OCI-LY7 (cell line): ENCODE measurements at places on chromosomes 6 and 20.

DNA sequence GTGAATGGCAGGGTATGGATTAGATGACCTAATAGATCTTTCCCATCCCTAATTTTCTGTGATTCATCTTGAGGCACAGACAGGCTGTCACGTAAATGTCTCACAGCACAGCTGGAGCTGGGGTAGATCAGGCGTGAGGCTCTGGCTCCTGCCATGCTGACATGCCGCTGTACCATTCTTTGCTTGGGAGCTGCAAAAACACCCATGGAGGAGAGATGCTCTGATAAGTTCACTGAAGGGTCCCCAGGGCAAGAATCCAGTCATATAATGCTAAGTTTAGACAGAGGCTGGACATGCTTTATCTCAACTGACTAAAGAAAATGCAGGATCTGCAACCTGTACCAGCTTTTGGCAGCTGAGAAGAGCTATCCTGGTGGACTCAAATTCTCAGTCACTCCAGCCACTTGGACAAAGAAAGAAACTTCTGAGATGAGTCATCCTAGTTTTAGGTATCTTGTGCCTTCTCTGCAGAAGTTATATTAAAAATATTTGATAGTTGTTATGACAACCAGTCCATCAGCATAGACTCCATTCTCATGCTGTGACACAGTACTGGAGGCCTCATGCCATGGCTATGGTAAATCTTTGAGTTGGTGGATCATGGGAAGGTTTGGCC is 185.1 kb upstream of the RAB32 start:
- DNase-seq: no peak

DNA sequence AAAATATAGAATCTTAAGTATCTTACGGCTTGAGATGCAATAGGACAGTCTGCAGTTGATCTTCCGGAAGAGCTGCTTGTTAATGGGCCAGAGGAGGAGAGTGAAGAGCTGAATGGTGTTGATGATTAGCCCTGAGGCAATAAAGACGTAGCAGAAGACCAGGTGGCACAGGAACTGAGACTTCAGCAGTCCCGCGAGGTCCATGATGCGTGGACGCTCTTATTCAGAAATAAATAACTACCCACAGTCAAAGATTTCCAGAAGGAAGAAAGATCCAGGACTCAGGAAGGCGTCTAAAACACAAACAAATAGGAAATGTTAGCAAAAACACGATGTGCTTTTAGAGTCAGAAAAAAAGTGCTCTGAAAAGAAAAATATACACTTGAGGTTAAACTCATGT is 41.9 kb downstream of the AGPAT4 start:
- no peak for DNase-seq

- no peak for DNase-seq
Observed at GRCh38 chr20:57408131-57408530, 16.9 kb downstream of the RBM38 start.

GRCh38 chr20:21074605-21075336 is 31.4 kb downstream of the LINC00237 start:
- DNase-seq: no peak

- no peak for DNase-seq
Observed at GRCh38 chr6:86916393-86916792, 20.9 kb upstream of the HTR1E start.

DNA sequence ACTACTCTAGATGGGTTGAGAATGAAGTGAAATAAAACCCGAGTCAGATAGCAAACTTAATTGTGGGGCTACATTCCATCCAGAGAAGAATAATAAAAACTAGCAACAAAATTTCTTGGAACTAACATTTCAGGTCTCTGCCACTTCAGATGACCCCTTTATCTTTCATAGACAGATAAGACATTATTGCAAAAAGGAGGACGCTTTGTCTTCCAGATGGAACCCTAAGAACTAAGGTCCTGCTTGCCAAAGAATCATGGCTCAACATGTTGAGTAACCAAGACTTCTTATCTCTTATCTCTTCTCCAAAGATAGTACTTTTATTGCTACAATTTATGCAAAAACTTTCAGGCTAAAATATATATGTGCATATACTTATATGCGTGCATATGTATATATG is 221.1 kb upstream of the PREP start:
- DNase-seq: no peak

GRCh38 chr6:144361016-144361415 is 75.9 kb downstream of the UTRN start:
- no peak for DNase-seq
